ENCODE measurements at places on chromosomes 3 and 15. TPM values are rescaled to one million over a fixed set of nuclear protein-coding genes. Genes with fewer than 3 reads are reported as not detected.

GRCh38 chr15:75836959-75837334, 6.3 kb upstream of the UBE2Q2 start:
- no peak for DNase-seq

GRCh38 chr3:66478960-66479359, 21.9 kb downstream of the LRIG1 start:
- DNase-seq, result no peak

GRCh38 chr3:102714567-102714966, 279.8 kb downstream of the ZPLD1 start:
- DNase-seq, result no peak

DNA sequence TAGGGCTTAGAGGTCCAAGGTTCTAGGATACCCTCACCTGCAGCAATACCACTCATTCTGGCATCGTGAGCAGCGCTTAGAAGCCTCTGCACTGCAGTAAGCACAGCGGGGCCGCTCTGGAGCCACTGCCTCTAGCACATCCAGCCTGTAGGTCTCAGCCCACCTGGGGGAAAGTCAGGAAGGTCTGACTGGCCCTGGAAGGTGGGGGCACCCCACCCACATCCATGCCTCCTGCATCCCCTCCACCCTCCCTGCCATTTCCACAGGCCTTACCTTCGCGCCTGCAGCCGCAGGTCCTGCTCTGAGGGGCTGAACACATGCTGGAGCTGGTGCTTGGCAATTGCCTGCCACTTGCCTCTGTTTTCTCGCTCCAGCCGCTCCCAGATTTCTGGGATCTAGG, 901 bp upstream of the RASSF1 start:
- no peak for DNase-seq

The RTP4 gene
- 1.5 TPM for polyA plus RNA-seq

- DNase-seq, result no peak
Observed at GRCh38 chr15:36156879-36157427, 422.5 kb upstream of the CDIN1 start.

DNA sequence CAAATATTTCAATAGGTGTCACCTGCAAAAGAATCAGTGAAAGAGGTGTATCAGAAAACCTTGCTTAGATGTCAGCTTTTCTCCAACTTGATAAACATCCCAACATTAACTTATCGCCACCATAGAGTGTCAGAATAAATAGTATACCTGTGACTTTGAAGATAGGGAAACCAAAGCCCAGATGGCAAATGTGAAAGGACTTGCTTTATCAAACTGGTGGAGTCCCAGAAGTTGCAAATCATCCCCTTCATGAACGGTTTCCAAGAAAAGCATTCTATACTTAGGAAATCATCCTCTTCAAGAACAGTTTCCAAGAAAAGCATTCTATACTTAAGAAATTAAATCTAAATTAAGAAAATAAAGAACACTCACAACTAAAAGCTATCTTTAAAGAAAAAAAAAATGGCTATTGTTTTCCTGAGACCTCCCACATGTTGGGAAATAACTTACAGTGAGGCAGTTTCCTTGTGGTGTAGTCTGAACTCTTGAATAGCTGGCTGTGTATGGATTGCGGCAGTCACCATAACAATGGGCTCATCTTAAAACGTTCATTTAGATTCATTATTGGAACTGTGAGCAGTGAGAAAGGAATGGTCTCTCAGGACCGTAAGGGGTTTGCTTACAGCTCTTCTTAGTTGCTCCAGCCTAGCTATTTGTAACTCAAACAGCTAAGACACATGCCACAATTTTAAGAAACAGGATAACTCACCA, 56.5 kb downstream of the GHSR start:
- no peak for DNase-seq

- DNase-seq, result no peak
Observed at GRCh38 chr15:68370768-68371151, 61.2 kb downstream of the ITGA11 start.

DNA sequence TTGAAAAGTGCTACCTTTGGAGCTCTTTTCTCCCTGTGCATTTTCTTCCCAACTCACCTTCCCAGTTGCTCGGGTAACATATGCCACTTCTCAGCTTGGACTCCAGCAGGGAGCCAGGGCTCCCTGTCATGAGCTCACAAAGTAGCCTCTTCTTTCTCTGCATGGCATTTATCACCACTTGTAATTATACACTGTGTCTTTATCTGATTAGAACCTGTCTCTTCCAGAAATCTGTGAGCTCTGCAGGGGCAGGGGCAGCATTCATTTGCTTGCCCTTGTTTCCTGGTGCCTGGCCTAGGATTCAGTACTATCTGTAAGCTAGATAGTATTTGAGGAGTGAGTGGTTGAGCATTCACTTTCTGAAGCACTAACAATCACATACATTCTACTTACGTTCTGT, 100.9 kb downstream of the CLSTN2 start:
- DNase-seq, result no peak

DNA sequence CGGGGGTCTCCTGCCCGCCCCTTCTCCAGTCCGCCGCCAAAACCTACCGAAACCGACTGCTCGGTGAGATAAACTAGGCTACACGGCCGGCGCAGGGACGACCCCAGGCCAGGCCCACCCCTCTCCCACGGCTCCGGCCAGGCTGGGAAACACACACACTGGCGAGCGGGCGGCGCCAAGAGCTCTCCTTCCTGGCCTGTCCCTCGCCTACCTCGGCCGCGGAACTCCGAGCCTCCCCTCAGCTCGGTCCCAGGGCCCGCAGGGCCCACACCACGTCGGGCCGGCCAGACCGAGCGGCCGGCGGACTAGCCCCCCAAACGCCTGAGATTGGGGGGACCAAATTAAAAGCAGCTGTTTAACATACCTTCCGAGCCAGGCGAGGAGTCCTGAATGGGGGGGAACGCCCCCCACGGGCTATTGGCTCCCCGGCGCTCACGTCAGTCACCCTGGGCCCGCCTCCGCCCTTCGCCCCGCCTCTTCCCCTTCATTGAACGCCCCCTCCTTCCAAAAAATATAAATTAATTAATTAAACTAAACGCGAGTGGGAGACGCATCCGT, 4.0 kb upstream of the SIN3A start:
- DNase-seq, result peak; percentile 82

- DNase-seq, result no peak
Observed at GRCh38 chr3:85068911-85069310, 110.1 kb downstream of the CADM2 start.

GRCh38 chr3:9553021-9553947, at the start of gene LHFPL4:
Gene LHFPL4 (minus strand): TSS chr3:9553822. CDS start chr3:9552679, 1,143 bp downstream.
- DNase-seq, result no peak

DNA sequence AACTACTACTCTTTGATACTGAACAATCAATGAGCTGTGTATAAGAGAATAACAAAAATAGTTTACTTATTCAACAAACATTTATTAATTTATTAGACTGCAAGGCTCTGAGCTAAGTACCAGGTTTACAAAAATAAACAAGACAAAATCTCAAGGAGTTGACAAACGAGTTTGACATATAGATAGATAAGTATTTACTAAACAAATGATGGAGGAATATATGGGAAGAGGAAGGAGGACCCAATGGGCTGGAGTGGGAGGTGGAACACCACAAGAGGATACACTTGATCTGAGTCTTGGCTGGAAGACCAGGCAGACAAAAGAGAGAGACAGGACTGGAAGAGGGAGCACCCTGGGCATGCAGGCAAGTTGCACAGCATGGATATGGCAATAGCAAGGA, 47.5 kb upstream of the FSIP1 start:
- DNase-seq, result no peak

The PDE12 gene
- 12.9 TPM for polyA plus RNA-seq

DNA sequence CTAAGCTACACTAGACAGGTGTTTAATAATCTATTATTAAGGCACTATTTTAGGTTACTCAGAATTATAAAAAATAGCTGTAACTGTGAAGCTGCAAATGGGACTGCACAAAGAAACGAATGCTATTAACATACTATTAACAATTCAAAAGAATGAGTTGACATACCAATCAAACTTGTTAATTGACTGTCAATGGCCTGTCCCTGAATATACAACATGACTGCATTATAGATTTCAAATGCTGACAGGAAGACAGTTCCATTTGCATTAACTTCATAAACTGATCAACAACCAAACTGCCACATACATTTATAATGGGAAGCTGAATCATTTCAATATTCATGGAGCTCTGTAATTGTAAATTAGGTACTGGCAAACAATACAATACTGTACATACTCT, 169.0 kb upstream of the NANOGP8 start:
- no peak for DNase-seq

DNA sequence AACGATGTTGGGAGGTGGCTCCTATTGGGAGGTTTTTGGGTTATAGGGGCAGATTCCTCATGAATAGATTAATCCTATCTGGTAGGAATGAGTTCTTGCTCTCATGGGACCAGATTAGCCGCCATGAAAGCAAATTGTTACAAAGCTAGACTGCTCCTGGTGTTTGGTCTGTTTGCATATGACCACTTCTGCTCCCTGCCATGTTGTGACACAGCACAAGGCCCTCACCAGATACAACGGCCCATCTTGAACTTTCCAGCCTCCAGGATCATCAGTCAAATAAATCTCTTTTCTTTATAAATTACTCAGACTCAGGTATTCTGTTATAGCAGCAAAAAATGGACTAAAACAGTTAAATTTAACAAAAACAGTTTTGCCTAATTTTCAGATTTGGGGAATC, 34.4 kb downstream of the TRIM42 start:
- DNase-seq, result no peak

The XIRP1 gene
- polyA plus RNA-seq, result 0.34 TPM

The HTR3E gene
- not detected for polyA plus RNA-seq

DNA sequence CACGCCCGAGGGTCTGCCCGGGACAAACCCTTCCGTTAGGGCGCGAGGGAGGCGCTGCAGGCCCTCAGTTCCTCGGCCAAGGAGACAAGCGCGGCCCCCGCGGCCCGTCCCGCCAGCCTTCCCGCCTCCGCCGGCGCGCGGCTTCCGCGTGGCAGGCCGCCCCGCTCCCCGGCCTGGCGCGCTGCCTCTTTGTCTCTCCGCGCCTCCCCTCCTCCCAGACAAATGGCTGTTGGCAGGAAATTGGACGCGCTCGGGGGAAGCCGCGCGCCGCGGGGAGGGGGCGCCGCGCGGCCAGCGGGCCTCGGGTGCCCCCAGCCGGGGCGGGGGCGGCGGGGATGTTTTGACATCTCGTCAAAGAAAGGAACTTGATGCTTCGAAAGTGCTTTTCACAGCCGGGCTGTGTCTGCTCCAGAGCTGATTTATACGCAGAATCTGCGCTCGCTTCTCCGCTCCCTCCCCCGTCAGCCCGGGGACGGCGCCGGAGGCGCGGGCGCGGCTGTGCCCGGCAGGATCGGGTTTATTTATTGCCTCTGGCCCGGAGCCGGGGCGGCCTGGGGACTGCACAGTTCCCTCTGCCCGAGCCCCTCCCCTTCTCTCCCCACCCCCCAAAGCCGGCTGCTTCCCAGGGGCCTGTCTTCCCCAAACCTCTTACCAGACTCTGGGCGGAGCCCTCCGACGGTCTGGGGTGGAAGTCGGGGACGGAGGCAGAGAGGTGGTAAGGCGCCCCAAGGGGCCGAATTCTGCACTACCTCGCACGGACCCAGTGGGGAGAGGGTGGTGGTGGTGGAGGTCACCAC, 20.7 kb downstream of the SHF start:
- peak; percentile 63 for DNase-seq
